ENCODE measurements at places on chromosomes 1 and 21.

DNA sequence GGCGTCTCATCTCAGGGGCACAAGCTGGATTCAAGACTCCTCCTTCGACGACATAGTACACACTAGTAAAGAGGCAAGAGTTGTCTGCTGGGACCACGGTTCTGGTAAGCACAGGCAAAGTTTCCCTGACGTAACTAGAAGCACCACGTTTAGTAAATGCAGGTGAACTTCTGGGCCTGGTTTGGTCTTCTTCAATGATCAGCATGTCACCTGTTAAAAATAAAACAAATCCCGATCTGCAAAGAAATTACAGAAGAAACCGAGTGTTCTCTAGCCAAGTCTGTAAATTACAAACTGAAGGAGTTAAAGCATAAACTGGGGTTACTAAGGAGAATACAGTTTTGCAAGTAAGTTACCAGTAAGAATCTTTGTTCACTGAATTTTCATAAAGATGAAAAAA, 1.5 kb downstream of the YOD1 start:
- DNase-seq = no peak

GRCh38 chr1:31981456-31981839, 32.2 kb upstream of the KHDRBS1 start:
- no peak for DNase-seq

- DNase-seq = no peak
Measured at GRCh38 chr1:55741516-55741915, 526.4 kb upstream of the USP24 start.

- DNase-seq = no peak
Measured at GRCh38 chr1:30487042-30487441, 236.3 kb downstream of the MATN1 start.

DNA sequence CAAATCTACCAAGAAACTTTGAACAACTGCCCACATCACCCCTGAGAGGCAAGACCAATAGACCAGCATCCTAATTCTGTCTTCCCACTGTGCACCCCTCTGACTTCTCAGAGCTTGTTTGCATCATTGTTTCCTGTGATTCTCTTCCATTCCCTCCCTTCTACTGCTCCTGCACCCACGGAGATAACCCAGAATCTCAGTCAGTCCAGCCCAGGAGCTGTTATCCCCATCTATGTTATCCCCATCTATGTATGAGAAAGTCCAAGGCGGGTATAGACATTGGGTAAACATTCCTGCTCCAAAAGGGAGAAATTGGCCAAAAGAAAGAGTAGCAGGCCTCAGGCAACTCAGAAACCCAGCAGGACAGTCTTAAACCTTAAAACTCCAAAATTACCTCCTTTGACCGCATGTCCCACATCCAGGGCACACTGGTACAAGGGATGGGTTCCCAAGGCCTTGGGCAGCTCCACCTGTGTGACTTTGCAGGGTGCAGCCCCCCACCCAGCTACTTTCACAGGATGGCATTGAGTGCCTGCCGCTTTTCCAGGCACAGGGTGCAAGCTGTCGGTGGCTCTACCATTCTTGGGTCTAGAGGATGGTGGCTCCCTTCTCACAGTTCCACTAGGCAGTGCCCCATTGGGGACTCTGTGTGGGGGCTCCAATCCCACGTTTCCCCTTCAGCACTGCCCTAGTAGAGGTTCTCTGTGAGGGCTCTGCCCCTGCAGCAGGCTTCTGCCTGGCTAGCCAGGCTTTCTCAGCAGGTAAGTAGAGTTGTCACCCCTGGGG, 414.8 kb downstream of the NPHP4 start:
- DNase-seq = peak; percentile 32
